GOT3 (cell line): ENCODE measurements at places on chromosomes 16 and 17.

- no peak for DNase-seq
Measured at GRCh38 chr16:1316033-1316405, 6.6 kb downstream of the UBE2I start.

- no peak for DNase-seq
Measured at GRCh38 chr17:58249270-58250133, 11.1 kb downstream of the LPO start.

DNA sequence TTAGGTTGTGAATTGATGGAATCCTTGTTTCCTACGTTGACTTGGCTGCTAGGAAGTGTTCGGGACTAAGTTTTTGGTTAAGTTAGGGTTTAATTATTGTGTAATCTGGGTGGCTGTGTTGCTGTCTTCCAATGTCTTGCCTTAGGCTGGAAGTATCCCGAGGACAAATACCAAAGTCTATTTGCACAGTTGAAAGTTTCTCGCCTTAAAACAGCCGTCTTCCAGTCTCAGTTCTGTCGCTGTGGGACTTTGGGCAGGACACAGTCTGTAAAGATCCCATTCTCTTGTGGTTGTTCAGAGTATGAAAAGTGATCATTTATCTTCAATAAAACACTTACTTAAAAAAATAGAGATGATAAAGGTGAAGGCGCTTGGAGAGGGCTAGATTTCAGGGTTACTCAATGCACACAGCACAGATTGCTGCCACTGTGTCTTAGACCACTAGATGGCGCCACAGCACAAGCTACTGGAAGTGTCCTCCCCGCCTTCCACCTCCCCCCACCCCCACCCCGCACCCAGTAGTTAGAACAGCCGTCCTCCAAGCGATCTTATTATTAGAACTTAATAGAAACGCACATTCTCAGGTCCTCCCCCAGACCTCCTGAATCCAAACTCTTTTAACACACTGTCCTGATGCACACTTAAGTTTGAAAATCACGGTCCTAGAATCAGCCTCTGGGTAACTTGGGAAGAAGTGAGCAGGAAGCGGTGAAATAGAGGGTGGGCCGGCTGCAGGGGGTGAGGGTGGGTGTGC is 45.8 kb downstream of the AKAP1 start:
- DNase-seq: no peak

- DNase-seq: no peak
Measured at GRCh38 chr17:41382394-41382793, 288 bp upstream of the KRT34 start.

- DNase-seq: no peak
Measured at GRCh38 chr16:63447121-63447520, 1410.9 kb upstream of the CDH8 start.
